HT-29 (cell line): ENCODE measurements at places on chromosomes 12 and 14.

- DNase-seq, result peak; percentile 82
These were observed at the start of gene MRPL52 for GRCh38 chr14:22829661-22830442. MRPL52 (plus strand) TSS chr14:22829887; CDS start chr14:22829913, 26 bp downstream.

- peak; percentile 44 for DNase-seq
These were observed 132.7 kb upstream of the DYRK2 start for GRCh38 chr12:67515679-67516340.

DNA sequence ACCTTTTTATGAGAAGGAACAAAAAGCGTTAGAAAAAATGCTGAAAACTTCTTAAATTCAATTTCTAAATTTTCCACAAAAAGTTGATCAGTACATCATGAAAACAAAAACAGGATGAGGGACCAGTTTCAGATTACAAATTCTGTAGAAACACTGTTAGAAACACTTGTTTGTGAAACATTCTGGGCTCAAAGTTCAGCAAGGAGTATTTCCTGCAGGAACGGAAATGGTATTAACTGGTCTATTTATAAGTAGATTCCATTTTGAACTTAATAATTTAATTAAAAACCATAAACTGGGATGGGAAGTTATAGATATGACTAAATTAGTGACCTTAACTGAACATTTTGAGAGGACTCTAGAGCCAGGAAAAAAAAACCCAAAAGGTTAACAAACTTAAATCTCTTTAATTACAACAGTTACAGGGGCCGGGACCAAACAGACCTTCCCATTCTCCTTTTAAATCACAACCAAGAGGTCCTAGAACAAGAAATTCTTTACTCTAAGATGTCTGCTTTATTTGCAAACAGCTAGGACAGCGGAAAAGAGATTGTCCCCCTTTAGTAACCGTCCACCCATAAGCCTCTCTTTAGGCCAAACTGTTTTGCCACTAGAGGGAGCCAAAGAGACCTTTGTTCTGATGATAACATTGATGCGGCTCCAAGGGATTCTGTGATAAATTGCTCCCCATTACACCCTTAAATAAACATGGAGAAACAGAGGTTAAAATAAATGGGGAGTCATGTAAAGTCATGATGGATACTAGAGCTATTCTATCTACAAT, 69.0 kb upstream of the RERGL start:
- peak; percentile 78 for DNase-seq

- no peak for DNase-seq
These were observed 55.5 kb upstream of the AVPR1A start for GRCh38 chr12:63206494-63206893.

GRCh38 chr12:19671695-19672094, 232.4 kb downstream of the AEBP2 start:
- no peak for DNase-seq

DNA sequence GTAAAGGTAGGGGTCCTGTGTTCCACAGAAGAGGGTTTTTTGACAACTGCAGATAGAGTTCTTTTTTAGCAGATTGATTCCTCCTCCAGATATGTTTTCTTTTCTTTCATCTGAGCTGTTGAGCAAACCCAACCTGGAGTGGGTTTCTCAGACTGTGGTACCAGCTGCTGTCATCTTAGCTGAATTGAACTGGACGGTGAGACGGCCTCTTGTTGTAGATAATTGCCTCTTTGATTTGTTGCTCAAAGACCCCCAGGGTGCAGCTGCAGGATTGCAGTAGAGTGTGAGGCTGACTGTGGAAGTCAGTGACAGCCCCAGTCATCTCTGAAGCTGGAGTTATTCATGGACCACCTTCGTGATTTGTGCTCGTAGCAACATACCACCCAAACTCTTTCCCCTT, 317.7 kb downstream of the AACS start:
- DNase-seq, result no peak

DNA sequence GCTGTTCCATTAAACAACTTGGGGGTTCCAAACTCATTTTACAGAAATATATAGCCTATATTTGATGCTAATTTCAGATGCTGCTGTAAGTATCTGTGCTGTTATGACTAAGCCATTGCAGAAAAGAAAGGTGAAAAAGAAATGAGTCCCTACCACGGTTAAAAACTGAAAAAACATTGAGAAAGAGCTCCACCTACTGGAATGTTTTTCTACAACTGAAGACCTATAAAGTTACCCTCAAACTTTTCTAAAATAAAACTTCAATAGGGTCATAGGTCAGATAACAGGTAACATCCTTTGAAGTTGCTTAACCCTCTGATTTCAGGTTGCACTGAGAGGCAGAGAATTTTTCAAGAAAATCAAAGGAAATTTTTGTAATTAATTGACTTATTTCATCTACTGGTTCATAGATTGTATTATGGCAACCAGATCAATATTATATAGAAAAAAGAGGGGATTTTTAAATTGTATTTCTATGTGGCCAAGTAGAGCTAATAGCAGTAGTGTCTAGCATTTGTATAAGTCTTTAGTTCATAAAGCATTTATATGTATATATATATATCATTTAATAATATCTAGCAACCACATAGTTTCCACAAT, 279.9 kb downstream of the RPS29 start:
- DNase-seq, result peak; percentile 12

- peak; percentile 37 for DNase-seq
These were observed 211.8 kb downstream of the PPM1H start for GRCh38 chr12:62722971-62723680.

GRCh38 chr14:64502887-64503433, 678 bp downstream of the ZBTB25 start:
- peak; percentile 44 for DNase-seq

DNA sequence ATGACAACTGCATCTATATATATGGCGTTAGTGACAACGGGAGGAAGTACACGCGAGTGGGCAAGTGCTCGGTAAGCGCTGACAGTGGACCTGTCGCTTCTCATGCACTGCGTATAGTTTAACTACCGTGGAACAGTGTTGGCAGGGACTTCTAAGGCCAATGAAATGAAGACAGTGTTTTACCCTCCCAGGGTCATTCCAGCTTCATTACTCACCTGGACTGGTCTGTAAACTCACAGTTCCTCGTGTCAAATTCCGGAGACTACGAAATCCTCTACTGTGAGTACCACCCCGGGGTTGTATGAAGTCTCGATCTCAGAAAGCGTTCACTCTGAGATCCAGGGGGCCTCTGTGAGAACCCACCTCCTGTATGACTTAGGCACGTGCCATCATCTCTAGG, 129.2 kb upstream of the EVL start:
- DNase-seq, result no peak

- no peak for DNase-seq
These were observed 9.0 kb downstream of the ACTN1 start for GRCh38 chr14:68970038-68970612.

- DNase-seq, result no peak
These were observed 62.8 kb upstream of the SLC38A4 start for GRCh38 chr12:46888568-46888967.

- no peak for DNase-seq
These were observed 57.1 kb downstream of the ERC1 start for GRCh38 chr12:1047898-1048660.

GRCh38 chr14:66802962-66803361, 295.0 kb downstream of the GPHN start:
- no peak for DNase-seq

- DNase-seq, result no peak
These were observed 24.7 kb upstream of the WDR89 start for GRCh38 chr14:63666335-63666734.

GRCh38 chr12:4763549-4763948, 43.3 kb downstream of the GALNT8 start:
- DNase-seq, result peak; percentile 28

DNA sequence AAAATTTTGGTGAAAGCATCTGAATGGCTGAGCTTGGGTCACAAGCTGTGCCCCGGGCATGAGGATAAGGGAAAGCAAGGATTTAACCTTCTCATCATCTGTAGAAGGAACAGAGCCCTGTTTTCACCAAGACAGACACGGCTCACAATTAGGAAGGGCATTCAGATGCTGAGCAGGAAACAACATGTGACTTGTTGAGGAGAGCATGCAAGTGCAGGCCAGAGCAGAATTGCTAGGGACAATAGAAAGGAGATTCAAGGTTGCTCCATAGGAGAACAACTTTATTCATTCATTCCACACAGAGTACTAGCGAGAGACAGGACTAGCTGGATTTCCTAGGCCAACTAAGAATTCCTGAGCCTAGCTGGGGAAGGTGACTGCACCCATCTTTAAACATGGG, 14.6 kb upstream of the RILPL1 start:
- DNase-seq, result no peak

DNA sequence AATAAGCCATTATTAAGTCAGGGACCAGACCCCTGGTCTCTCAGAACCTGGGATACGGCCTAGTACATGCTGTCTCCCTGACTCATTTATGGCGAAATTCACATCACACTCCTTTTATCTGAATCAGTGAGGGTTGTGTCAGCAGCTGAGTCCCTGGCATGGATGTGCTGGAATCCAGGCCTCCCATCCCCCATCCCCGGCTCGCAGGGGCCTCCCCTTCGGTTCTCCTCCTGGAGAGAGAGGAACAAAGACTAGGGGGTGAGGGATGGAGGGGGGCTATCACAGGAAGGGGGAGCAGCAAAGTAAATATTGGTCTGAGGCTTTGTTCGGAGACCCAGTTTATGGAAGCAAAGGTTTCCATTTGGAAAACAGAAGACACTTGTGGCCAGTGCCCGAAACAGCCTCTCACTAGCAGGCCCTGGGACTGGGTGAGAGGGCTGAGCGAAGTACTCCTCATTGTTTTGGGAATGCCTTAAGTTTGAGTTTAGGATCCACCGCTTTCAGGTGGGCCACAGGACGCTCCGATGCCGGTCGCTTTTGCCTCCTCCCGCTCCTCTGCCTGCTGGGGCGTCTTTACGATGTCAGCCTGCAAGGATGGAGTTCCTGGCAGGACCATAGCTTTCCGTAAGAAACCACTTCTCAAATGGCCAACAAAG, 145.0 kb downstream of the PRKCH start:
- DNase-seq, result no peak

GRCh38 chr12:92331383-92331782, 185.7 kb upstream of the BTG1 start:
- peak; percentile 11 for DNase-seq

DNA sequence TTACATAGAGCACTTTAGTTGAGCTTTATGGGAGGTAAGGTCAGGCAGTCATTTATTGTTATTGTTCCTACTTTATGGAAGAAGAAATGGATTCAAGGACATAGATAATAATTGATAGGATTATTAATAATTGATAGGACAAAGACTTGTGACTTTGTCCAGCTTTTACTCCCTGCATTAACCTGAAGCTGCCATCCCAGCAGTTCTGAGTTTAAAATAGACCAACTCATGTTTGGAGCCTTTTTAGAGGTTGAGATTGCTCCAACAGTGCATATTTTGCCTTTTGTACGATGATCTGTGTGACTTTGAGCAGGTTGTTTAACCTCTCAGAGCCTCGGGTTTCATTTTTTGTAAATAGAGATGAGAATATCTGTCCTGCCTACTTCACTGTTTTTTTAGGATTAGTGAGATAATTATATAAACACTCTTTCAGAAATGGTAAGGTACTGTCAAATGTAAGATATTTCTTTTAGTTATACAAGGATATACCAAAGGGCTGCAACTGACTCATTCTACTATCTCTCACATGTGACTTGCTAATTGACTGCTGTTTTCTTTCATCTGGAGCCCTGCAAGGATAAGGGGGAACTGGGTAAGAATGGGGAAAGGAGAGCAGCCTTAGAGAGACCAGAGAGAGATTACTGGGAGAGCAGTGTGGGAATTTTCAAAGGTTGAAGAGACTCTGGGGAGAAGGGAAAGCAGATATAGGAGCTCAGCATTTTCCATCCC, 15.3 kb downstream of the WDR20 start:
- DNase-seq, result no peak

GRCh38 chr12:5554711-5555110, 122.8 kb downstream of the NTF3 start:
- no peak for DNase-seq

DNA sequence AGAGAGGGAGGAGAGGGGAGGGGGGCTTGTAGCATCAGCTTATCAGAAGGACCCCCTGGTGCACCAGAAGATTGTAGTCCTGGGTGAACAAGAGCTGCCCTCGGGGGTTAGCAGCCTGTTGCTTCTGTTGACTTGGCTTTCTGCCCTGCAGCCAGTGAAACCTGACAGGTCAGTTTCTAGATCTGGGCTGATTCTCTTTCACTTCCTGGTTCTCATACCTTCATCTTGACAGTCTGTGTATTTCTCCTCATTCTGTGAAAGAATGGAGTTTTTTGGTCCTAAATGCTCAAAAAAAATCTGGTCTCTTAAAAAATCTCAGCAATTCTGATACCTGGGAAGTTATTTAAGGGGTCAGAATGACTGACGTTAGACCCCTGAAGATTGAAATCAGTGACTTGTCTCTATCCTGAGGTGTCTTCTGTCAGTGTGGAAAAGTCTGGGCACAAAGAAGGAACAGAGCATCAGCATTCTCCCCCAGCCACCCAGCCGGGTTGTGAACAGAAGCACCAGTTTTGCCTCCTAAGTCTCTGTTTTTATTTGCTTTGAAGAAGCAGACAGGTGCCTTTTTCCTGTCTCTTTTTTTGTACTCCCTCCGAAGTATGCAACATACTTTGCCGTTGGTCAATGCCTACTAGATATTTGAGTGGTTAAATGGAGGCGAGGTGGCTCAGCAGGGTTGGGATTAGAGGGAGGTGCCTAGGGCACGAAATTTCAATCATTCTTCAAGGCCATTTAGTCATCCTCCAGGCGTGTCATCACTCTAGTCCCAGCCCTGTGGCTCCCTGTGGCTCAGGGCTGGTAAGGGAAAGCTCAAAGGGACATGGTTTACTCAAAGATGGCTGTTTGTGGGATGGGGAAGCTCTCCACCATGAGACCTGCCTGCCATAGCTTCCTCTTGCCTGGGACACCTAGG, 24.0 kb downstream of the TTC9 start:
- DNase-seq, result peak; percentile 86

DNA sequence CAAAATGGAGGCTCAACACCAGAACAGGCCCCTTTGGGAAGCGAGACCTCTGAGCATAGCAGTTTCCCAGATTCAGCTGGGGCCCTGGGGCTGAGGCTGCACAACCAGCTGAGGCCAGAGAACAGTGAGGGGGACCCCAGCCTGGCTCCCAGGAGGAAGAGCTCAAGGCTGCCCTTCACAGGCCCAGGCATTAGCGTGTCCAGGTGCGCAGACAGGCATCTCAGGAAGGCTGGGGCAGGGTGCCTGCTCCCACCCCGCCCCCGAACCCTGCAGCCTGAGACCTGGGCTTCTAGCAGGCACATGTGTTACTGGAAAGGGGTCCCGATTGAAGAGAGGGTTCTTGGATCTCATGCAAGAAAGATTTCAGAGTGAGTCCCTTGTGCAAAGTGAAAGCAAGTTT, 27.2 kb downstream of the CALM1 start:
- no peak for DNase-seq

DNA sequence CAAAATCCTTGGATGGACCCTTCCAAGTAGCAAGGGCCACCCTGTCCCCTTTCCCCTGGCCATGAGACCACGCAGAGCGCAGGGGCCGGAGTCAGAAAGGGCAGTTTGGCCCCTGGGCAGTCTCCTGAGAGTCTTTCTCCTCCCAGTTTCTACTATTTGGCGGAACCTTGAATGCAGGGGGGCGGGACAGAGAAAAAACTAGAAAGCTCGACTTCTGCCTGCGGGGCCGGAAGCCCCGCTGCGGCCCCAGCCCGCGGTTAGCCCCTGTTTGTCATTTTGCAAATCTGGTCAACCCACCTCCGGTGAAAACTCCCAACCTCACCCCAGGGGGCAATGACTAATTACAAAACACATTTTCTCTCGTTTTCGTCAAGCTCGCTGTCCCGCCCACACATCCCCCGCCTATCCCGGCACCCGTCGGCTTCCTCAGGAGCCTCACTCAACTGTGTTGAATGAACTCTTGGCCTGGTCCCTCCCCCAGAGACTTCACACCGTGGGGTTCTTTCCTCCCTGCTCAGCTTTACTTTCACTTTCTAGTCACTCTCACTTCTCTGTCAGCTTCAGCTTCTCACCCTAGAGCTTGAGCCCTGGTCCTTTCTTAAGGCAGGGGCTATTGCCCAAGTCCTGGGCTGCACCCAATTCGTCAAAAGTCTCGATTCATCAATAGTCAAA, 66.7 kb downstream of the IRF2BPL start:
- peak; percentile 70 for DNase-seq
